Cerebellar nuclear complex (tissue), 1 donor: ENCODE measurements at places on chromosomes 11 and 22.

DNA sequence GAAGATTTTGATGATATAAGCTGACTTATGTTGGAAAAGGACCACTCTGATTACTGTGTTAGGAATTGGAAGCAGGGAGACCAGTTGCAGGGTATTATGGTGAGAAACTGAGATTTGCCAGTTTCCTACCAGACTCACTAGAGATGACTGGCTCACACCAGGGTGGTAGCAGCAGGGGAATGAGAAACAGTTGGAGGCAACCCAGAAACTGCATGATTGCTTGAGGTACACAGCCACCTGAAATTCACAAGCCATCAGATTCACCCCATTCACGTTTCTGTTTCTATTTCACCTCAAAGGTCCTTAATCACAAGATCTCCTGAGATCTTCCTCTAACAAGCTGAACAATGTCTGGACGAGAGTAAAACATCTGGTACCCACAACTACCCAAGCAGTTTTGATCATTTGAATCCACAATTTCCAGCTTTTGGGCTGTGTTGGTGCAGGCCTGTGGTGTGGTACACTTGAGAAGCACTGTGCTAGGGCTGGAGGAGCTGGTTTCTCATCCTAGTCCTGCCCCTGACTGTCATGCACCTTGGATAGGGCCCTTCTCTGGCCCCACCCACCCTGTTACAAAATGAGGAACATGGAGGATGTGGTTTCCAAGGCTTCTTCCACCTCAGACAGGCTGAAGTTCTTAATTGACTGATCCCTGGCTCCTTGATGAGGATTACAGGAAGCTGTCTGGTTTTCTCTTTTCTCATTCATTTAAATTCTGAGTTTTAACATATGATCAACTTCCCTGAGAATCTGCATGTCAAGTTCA, 233.4 kb downstream of the INSC start:
- DNase-seq = no peak

DNA sequence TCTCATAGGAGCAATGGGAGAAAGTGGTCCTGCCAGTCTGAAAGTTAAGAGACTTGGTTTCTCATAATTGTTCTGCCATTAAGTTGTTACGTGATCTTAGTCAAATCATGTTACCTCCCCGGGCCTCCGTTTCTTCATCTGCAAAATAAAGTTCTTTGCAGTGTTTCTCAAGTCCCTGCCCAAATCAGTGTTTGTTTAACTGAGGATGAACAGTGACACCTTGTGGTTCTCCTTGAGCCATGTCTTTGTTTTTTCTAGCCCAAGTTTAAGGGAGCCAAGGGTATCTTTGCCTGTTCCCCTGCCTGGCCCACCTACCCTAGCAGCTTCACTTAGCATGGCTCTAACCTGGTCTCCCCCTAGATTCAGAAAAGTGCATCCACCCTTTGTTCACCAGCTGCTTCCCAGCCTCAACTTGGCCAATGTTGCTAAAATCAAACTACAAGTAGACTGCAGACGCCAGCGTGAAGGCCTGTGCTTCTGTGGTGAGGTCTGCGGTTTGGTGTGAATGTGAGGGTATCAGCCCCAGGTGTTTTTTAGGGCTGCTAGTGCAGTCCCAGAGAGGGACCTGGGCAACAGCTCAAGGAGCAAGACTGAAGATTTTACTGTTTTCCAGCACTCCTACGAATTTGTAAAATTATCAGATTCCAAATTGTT, 35.5 kb downstream of the FZD4 start:
- no peak for DNase-seq

- no peak for DNase-seq
Measured at GRCh38 chr11:4695442-4695841, 2.2 kb downstream of the OR51E2 start.

- DNase-seq = no peak
Measured at GRCh38 chr11:70159627-70160570, 43.2 kb upstream of the FADD start.

DNA sequence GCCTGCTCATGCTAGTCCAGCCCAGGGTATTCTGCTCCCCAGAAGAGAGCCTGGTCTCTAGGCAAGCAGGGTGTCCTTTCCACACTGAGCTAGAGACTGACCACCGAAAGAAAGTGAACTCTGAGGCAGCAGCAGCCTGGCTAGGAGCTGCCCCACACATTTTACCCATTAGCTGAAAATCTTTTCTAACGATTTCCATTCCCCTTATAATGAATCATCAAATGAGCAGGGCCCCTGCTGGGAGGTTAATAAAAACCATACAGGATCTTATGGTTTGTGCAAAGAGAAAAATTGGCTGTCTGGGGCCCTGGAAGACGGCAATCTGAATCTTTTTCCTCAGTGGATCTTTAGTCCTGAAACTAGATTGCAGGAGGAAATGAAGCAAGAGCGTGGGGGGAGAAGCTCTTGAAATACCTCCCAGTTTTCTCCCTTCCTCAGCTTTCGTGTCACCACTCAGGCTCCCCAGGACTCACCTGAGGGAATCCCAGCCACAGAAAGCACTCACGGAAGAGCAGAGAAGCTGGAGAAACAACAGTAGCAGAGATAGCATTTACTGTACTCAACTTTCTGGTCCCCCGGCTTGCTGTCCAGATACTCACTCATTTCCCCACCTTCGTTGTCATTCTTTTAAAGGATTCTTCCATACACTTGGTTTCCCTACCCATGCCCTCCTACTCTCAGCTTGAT, 74.7 kb upstream of the CD44 start:
- no peak for DNase-seq
